ENCODE measurements at places on chromosomes 5 and 9.

DNA sequence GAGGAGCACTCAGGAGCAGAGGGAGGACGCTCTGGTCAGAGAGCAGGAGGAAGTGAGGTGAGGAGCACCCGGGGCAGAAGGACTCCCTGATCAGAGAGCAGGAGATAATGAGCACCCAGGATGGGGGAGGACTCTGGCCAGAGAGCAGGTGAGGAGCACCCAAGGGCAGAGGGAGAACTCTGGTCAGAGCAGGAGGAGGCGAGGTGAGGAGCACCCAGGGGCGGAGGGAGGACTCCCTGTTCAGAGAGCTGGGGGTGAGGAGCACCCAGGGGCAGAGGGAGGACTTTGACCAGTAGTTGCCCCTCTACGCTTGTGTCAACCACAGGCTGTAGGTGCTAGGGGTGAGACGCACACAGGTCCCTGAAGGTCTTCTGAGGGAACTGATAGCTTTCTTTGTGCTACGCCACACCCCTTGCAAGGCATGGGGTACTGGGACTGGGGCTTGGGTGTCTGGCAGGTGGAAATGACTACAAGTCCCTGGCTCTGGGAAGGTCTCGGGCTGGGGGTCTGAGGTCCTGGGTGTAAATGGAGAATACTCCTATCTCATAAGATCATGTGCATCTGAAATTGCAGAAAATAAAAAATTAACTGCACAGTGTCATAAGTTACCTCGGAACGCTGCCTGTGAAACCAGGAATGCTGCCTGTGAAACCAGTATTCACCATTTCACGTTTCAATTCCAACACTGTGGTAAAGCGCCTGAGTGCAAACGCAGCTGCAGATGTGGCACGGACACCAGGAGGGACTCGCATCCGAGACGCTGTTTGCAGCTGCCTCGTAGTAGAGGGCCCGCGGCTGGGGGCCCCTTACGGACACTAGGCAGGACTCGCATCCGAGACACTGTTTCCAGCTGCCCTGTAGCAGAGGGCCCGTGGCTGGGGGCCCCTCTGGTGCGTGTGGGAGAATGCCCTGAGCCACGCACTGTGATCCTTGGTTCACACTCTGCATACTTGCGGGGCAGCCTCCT is 27.0 kb upstream of the SLC6A3 start:
- DNase-seq, result no peak

DNA sequence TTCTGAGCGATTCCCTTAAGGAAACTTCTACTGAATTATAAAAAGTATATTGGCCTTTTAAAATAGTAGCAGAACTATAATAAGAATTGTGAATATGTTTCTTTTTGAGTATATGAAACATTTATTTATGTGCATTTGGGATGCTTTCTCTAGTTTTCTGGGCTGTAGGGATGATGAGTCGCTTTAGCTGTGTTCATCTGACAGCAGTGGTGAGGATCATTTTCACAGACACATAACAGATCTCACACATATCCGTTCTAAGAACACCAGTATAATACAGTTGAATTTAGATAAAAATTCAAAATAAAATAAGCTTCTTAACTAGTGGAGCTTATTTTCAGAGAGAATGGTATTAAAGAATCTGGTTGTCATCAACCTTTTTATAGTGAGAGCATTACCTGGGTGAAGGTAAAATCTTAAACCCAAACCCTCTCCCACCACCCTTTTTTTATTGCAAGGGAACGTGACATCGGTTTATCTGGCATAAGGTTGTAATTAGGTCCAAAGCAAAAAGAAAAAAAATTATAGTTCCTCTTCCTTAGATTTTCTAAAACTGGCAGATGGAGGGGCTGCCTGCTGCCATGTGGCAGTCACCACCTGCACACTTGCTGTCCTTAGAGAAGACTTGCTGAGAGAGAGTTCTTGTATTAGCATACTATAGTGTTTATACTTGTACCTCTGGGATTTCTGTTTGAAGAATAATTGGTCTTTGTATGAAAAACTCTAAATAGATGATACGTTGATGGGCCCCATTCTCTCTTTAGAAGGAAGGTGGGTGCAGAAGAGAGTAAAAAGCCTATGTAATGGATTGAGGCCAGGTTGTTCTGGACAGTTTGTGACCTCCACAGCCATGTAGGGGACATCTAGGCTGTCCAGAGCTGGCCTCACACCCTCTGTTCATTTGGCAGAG is 86.8 kb downstream of the CAMK4 start:
- no peak for DNase-seq

GRCh38 chr9:92635760-92636159 is 34.2 kb downstream of the IPPK start:
- DNase-seq, result no peak

DNA sequence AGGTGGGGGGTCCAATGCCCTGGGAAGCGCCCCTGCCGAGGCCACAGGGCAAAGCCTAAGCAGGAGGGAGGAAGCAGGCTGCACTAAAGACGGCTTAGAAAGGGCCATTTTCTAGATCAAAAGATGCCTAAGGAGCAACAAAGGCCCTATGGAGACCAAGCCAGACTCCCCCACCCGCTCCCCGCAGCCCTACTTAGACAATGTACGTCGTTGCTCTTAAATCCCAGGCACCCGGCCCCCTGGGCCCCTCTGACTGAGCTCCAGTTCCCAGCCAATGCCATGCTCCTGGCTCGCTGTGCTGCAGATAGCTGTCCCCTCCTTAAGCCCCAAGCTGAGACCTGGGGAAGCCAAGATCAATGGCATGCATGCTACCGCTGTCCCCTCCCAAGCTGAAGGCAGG is 10.3 kb downstream of the IPPK start:
- DNase-seq, result no peak

DNA sequence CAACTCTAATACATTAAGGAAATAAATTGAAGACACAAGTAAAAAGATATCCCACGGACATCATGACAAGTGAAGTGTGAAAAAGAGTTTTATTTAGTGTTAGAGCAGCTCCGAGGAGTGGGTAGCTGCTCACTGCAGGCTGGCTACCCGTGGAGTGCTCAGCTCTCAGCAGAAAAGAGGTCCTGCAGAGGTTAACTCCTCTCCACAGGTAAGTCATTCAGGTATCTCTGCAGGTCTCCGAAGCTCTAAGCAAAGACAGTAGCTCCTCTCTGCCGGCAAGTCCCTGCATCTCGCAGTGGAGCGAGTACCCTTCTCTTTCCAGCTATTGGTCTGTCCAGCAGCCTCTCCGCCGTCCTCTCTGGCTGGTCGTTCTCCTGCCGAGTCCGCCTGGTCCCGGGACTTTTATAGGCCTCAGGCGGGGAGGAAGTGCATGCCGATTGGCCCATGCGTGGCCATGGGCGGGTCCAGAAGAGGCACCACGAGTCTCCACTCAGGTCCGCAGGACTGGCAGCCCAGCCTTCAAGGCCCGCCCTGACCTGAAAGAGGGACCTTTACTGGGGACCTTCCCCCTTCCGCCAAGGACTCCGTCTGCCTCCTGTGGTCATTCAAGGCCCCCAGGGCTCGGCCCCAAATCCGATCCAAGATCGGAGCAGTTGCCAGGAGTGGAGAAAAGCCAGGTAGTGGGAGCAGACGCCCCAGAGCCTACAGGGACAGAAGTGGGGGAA is 29.9 kb downstream of the BTNL9 start:
- no peak for DNase-seq

Measured in amniotic stem cell (primary cell).